ENCODE measurements at places on chromosomes 16 and 17. TPM values are rescaled to one million over a fixed set of nuclear protein-coding genes. Genes with fewer than 3 reads are reported as not detected.

DNA sequence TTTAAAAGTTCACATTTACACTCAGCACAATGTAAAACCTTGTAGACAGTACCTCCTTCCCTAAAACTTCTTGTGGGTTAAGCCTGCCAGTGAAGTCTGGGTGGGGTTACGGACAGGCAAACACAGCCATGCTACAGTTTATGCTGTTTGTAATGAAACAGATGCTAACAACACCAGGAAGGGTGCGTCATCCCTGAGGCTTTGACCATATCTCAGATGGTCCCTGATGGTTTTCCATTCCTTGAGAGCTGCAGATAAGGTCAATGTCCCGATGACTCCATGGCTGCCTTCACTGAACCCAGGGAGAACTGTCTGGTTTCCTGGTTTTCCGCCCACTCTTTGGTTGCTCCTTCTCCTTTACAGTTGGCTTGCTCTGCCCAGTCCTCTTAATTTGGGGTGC is 29.1 kb downstream of the GAS7 start:
- no peaks in the 10 kb centered on the region for H3K4me1 ChIP-seq
- no peaks in the 10 kb centered on the region for H3K36me3 ChIP-seq
- no peaks in the 10 kb centered on the region for H3K27me3 ChIP-seq
- H3K4me3 ChIP-seq, result no peak overlapping the region
- no peak overlapping the region for H3K27ac ChIP-seq
- no peak for DNase-seq

DNA sequence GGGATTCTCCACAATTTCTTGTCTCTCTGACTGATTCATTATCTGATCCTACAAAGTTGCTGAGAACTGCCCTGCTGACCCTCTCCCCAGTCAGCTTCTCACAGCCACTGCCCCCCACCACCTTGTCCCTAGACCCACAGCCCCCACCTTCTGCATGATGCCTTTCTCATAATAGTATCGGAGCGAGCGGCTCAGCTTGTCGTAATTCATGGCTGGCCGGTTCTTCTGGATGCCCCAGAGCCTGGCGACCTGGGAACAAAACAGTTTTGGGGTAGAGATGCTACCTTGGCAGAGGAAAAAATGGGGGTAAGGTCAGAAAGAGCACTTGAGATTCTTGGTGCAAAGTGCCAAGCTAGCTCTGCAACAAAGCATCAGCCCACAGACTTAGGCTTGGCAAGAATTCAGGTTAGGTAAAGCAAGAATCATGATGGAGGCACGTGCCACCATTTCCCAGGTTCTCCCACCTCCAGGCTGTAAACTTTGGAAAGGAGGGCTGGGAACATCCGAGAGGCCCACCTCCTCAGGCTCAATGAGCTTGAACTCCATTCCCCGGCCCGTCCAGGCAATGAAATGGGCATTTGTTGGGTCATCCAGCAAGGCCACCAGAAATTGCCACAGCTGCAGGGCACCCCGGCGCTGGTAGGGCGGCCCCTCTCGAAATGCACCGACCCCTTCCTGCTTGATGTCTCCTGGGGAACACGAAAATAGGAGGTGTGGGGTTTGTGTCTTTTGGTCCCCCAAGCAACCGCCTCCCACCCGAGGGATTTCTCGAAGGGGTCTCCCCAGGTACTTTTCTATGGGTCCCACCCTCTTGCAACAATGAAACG is 16.9 kb downstream of the ETV4 start:
- H3K27ac ChIP-seq, result no peak overlapping the region
- H3K36me3 ChIP-seq, result no peaks in the 10 kb centered on the region
- H3K27me3 ChIP-seq, result no peaks in the 10 kb centered on the region
- no peak overlapping the region for H3K4me3 ChIP-seq

DNA sequence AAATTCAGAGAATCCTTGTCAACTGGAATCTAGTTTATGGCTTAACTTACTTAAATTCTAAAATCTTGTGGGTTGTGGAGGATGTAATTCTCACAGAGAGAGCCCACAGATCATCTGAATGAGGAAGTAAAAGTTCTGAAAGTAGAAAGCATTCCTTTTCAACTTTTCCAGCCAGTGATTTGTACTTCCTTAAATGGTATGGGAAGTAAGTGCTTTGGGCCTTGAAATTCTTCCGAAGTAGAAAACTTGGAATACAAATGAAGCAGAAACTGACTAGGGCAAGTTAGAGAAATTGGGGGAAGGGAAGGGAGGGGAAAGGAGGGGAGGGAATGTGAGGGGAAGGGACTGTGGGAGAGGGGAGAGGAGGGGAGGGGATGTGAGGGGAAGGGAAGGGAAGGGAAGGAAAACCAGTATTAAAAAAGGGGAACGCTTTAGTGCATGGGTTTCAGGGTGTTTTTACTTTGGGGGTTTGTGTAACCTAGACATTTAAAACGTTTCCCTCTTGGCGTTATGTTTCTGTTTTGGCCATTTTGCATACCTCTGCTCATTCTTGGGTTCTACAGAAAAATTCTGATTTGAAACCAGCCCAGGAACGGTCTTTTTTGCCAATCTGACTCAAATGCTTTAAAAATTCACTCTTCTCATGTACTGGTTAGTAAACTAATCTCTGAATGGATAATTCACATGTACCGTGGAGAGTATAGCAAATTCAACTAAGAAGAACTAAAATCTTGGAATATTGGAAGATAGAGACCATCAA is 15.5 kb upstream of the SNTB2 start:
- no peaks in the 10 kb centered on the region for H3K27me3 ChIP-seq
- H3K27ac ChIP-seq, result no peak overlapping the region
- H3K4me3 ChIP-seq, result no peak overlapping the region
- peaks cover 8% of the 10 kb centered on the region for H3K4me1 ChIP-seq

- no peak for DNase-seq
- no peaks in the 10 kb centered on the region for H3K27me3 ChIP-seq
- no peak overlapping the region for H3K4me3 ChIP-seq
- H3K27ac ChIP-seq, result no peak overlapping the region
- H3K4me1 ChIP-seq, result no peaks in the 10 kb centered on the region
Measured at GRCh38 chr16:50613281-50613963, 65.2 kb downstream of the NKD1 start.

- H3K4me1 ChIP-seq, result peaks cover 25% of the 10 kb centered on the region
- peak overlapping the region; percentile 98 for H3K4me3 ChIP-seq
- peak overlapping the region; percentile 72 for H3K27ac ChIP-seq
- DNase-seq, result no peak
Measured at GRCh38 chr16:30761427-30761927, 385 bp downstream of the CFAP119 start.

DNA sequence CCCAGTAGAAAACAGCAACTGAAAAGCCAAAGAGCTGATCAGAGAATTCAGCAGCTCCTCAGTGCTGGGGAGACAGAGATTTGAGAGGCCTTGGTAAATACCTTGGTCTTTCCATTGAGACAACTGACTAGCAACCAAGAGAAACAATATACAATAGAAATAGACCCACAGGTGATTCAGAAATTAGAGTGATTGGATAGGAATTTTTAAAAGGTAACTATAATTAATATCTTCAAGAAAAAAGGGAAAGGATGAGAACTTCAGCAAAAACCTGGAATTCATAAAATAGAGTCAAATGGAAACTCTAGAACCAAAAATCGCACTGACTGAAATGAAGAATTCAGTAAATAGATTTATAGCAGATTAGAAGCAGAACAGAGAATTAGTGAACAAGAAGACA is 32.5 kb upstream of the ITGAX start:
- H3K4me3 ChIP-seq, result no peak overlapping the region
- H3K36me3 ChIP-seq, result no peaks in the 10 kb centered on the region
- no peaks in the 10 kb centered on the region for H3K27me3 ChIP-seq
- H3K27ac ChIP-seq, result no peak overlapping the region

GRCh38 chr16:19184823-19185509 is 16.9 kb downstream of the SYT17 start:
- H3K27me3 ChIP-seq, result no peaks in the 10 kb centered on the region
- no peak for DNase-seq
- no peaks in the 10 kb centered on the region for H3K36me3 ChIP-seq
- H3K27ac ChIP-seq, result no peak overlapping the region
- no peaks in the 10 kb centered on the region for H3K4me1 ChIP-seq
- no peak overlapping the region for H3K4me3 ChIP-seq

GRCh38 chr16:27823421-27823820 is 240.1 kb downstream of the GSG1L start:
- peaks cover 13% of the 10 kb centered on the region for H3K27me3 ChIP-seq
- H3K27ac ChIP-seq, result no peak overlapping the region
- no peak for DNase-seq
- H3K36me3 ChIP-seq, result no peaks in the 10 kb centered on the region

- H3K4me3 ChIP-seq, result no peak overlapping the region
- H3K36me3 ChIP-seq, result no peaks in the 10 kb centered on the region
- H3K27ac ChIP-seq, result no peak overlapping the region
- DNase-seq, result peak; percentile 18
- peaks cover 7% of the 10 kb centered on the region for H3K4me1 ChIP-seq
Measured at GRCh38 chr16:31513126-31513525, 4.9 kb upstream of the RUSF1 start.

GRCh38 chr17:57296231-57296630 is 39.9 kb downstream of the MSI2 start:
- DNase-seq, result no peak
- no peak overlapping the region for H3K4me3 ChIP-seq
- no peak overlapping the region for H3K27ac ChIP-seq
- H3K27me3 ChIP-seq, result no peaks in the 10 kb centered on the region

TAT gene
- 0.49 TPM for total RNA-seq

LAT gene
- total RNA-seq, result 3.7 TPM

KRT40 gene
- not detected for total RNA-seq

KRT25 gene
- total RNA-seq, result not detected

C16orf96 gene
- 0.15 TPM for total RNA-seq
